ENCODE measurements at places on chromosomes 1 and 21.

DNA sequence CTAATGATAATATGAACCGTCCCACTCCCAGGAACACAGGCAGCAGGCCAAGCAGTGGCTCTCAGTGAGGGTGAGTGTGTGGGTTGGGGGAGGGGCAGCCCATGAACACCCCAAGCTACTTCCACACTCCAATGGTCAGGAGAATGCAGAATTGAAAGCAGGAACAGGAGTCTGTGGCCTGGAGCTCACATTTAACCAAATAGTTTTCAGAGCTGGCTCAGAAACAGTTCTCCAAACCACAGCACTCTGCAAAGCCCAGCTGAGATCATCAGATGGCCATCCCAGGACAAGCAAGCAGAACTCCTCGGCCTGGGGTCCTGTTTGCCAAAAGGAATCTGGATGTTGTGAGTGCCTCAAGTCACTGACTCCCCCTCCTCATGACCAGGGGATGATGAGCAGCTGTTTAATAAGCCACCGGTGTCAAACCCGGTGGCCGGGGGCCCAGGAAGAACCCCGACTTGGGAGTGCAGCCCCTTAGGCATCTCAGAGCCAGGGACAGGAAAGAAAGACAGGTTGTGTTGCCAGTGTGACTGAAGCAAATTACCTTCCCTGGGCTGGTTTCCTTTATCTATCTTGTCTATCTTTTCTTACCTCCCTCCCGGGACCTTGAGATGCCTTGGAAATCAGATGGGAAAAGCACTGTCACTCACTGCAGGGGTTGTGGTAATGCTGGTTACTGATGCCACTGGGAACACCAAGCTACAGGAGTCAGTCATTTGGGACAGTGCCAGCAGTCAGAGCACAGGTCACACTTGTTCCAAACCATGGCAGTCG lies 20.4 kb downstream of the DEGS1 start:
- no peak for DNase-seq

DNA sequence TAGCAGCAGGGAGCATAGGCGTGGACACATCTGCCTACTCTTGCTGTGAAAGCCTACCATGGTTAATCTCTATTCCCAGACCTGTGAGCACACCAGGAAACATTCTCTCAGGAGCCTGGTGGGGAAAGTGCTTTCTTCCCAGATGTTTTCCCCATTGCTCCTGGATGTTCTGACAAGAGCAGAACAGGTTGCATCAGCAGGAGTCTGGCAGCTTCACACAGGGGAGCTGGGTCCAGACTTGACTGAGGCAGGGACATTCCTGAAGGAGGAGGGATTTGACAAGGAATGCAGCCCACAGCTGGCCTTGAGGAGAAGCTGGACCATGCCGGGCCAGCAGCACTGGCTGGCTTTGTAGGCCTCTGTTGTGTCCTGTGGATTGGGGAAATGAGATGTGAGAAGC lies 21.0 kb upstream of the ARTN start:
- DNase-seq, result no peak

GRCh38 chr1:107277022-107277421 lies 136.2 kb downstream of the NTNG1 start:
- no peak for DNase-seq

GRCh38 chr1:25725482-25725881 lies 74.5 kb upstream of the SELENON start:
- DNase-seq, result no peak

DNA sequence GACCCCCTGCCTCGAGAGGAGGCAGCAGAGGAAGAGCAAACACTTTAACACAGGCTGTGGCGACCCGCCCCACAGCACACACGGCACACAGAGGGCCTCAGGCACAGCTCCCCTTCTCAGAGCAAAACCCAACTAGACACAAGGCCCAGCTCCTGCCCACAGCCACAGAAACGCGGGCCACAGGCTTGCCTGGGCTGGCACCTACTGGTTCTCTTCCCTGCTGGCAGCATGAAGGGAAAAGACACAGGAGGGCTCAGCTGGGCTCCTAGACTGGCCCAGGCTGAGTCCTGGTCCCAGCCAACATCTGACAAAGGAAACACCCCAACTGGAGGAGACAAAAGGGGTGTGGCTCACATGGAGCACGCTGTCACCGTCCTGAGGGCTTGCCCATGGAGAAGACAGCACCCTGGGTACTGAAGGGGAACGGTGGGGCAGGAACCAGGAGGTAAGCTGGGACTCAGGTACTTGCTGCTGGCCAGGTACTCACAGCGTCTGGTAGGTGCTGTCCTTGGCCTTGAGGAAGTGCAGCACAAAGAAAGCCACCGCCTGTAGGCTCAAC lies 3.5 kb downstream of the CD164L2 start:
- no peak for DNase-seq

DNA sequence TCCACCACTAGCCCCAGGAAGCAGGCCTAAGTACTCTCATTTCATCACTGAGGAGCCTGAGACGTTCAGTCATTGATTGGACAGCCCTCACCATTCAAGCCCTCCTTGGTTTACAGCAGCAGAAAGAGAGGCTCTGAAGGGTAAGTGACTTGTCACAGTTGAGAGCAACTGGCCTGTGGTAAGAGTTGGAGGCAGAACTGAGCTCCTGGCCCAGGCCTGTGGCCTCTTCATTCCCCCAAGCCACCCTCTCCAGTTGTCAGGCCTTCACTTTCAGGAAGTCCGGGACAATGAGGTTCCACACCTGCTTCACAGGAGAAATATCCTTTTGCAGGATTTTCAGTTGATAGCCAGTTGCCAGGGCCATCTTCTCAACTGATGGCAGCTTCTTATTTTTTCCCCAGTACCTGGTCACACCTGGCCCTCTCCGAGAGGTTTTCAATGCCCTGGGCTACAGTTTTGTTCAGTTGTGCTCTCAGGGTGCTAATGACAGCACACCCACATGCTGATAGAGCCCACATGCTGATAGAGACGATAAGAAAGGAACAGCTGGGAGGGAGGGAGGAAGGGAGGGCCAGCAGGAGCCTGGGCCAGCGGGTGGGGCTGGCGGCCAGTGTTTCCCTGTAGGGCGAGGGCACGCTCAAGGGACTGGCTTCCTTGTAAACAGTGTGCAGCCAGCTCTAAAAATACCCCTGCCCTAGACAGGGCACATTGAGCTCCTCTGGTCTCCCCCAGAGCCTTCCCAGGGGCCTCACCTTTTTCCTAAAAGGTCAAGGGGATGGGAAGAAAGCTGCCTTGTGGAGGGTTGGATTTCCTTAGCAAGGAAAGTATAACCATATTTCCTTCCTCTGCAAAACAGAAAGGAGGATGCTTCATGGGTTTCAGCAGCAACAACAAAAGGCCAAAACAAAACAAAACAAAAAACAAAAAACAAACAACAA lies 112.7 kb upstream of the JUN start:
- no peak for DNase-seq

GRCh38 chr1:241596633-241597032 lies 43.5 kb downstream of the CHML start:
- DNase-seq, result no peak

DNA sequence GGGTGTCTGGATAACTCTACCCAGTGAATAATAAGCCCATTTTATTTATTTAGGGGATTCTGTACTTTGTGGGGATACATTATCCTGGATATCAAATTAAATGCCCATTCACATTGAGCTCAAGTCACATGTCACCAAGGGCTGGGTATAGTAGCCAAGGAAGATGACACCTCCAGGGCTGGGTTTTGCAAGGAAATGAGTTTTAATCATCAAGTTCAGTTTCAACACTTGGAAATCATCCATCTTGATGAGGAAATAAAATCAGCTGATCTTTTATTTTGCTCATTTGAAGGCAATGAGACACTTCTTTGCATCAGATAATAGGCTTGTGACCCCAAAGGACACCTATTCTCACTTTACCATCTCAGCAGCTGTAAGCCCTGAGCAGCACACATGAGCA lies 80.0 kb upstream of the TNR start:
- DNase-seq, result no peak

GRCh38 chr1:157310401-157310800 lies 172.2 kb upstream of the ETV3 start:
- DNase-seq, result no peak

- DNase-seq, result no peak
Observed at GRCh38 chr1:154843636-154844296, 26.3 kb downstream of the KCNN3 start.

DNA sequence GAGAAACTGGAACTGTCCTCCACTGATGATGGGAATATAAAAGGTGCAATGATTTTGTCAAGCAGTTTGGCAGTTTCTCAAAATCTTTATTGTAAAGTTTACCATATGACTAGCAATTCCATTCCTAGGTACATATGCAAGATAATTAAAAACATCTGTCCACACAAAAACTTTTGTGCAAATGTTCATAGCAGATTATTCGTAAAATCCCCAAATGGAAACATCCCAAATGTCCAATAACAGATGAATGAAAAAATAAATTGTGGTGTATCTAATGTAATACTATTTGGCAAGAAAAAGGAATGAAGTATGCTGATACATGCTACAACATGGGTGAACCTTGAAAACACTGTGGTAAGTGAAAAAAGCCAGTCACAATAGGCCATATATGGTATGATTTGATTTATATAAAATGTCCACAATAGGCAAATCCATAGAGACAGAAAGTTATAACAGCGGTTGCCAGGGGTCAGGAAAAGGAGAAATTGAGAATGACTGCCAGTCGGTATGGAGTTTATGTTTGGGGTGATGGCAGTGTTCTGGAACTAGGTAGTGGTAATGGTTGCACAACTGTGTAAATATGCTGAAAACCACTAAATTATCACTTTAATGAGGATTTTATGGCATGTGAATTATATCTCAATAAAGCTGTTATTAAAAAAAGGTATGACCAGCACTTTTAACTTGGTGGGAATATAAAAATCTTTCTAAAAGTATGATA lies 81.7 kb upstream of the BEND5 start:
- no peak for DNase-seq

DNA sequence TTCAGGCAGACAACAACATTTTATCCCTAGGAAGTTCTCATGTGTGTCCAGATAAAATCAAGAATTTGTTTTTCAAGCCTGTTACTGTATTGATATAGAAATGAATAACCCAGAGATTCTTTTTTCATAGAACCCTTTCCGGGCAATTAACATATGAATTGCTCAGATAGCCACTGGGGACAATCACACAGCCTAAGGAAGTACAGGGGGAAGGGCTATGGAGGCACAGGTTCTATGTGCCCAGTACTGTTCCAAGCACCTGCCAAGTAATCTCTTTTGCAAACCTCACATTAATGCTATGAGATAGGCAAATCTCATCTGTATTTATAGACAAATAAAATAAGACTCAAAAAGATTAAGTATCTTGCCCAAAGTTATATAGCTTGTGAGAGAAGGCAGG lies 84.9 kb downstream of the NTNG1 start:
- DNase-seq, result no peak

Measured in stimulated activated CD4-positive, alpha-beta T cell treated with anti-CD3 and anti-CD28 coated beads, Interleukin-12 subunit alpha, Interleukin-12 subunit beta, amount 100 ng/mL, for 4 hours (primary cell).